ENCODE measurements at places on chromosomes 2 and 18.

- no peak for DNase-seq
These were observed 4.9 kb downstream of the ALPK2 start for GRCh38 chr18:58624011-58624410.

GRCh38 chr2:27720004-27720551, 51.4 kb upstream of the MRPL33 start:
- peak; percentile 25 for DNase-seq

GRCh38 chr18:10877987-10878386, 271.4 kb downstream of the PIEZO2 start:
- DNase-seq = no peak

DNA sequence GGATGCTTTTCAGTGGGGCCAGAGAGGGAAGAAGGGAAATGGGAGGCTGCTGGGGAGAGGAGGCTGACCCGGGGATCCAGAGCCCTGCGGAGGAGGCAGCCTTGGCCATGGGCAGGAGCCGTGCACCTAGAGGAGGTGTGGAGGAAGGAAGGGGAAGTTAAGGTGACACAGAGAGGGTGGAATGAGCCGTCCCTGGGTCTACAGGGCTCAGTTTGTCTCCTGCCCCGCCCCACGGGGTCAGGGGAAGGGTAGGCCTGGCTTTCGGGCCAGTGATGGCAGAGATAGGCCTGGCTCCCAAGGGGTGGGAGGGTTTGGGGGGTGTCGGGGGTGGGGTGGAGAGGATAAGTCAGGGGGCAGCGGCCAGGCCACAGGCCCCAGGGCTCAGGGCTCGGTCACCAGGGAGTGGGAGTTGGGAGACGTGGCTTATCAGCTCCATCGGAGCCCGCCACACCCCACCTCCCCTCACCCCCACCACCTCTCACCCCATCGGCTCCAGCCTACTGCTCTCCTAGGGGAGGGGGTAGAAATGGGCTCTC, 39.5 kb upstream of the NOTO start:
- no peak for DNase-seq

- no peak for DNase-seq
These were observed 71.0 kb downstream of the PXDN start for GRCh38 chr2:1673160-1673944.

DNA sequence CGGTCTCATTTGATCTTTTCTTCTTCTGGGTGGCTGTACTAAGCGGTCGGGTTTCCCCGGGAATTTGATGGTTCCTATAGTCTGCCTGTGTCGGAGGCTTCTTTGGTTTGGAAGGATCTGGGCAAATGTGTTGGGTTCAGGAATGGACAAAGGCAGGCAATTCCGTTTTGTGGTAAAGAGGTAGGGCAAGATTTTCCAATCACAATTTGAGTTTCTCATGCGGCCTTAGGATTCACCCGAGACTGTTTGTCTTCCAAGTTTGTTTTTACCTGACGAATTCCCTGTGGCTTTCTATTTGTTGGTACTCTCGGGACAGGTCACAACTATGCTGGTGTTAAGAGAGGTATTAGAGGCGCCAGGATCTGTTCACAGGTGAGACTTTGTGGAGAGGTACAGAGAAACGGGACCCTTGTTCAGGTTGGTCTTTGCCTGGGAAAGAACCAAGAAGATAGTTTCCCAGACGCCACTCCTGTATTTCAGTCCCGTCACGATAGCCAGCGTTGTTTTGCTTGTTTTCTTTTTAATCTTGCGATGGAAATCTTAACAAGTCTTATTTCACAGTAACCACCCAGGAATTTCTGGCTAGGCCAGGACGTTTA, 3.0 kb downstream of the SP5 start:
- DNase-seq = no peak

GRCh38 chr2:219302412-219302968, 6.7 kb downstream of the PTPRN start:
- no peak for DNase-seq

- no peak for DNase-seq
These were observed 363.6 kb upstream of the CWC22 start for GRCh38 chr2:180370511-180371205.

- DNase-seq = no peak
These were observed 427.7 kb downstream of the METTL4 start for GRCh38 chr18:2143636-2144035.

GRCh38 chr2:174490051-174490450, 3.2 kb upstream of the GPR155 start:
- DNase-seq = no peak

DNA sequence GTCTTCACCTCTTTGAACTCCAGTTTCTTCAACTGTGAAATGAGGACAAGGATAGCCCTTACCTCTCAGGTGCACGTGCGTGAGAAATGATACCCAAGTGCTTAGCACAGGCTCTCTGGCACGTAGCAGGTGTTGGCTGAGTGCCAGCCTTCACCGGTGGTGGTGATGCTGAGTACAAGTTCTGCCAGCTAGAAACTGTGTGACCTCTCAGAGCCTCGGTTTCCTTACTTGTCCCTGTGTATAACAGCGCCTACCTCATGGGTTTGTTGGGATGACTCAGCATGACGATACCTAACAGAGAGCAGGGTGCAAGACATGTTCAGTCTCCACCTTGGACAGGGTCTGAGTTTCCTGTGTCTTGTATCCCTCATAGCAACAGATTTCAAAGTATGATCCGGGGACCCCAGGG, 205.1 kb downstream of the TNS1 start:
- DNase-seq = no peak

Data from posterior cingulate gyrus (tissue), 11 donors.